ENCODE measurements at places on chromosomes 16 and 17.

GRCh38 chr16:499924-500323 is 27.6 kb upstream of the CAPN15 start:
- H3K4me1 ChIP-seq, result no peaks in the 10 kb centered on the region
- H3K27me3 ChIP-seq, result no peaks in the 10 kb centered on the region
- no peak overlapping the region for H3K4me3 ChIP-seq
- DNase-seq, result no peak
- no peak overlapping the region for H3K27ac ChIP-seq
- H3K36me3 ChIP-seq, result peaks cover 7% of the 10 kb centered on the region

DNA sequence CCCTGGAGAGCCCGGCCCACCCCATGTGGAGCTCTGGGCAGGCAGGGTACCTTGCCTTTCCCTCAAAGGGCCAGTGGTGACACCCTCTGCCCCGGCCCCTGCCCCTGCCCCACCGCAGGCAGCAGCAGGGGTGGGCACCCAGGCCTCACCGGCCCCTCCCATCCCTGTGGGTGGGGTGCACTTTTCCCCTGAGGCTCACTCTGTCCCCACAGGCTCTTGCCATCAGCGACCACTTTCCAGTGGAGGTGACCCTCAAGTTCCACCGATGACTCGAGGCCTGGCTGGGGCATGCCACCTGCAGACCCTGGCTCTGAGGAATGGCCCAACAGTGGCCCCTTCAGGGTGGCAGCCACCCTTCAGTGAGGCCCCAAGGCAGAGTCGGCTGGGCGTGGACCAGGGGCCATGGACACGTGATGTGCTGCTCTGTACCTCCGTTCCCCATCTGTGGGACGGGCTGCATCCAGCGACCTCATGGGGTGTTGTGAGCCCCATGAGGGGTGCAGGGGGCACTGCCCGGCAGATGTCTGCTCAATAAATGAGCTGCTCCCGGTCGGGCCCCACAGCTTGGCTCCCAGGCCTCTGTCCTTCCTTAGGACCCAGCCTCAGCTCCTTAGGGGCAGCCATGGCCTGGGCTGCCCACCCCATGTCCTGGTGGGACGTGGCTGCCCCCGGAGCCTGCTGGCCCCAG is 2.0 kb downstream of the DNASE1L2 start:
- H3K27ac ChIP-seq, result no peak overlapping the region
- no peaks in the 10 kb centered on the region for H3K4me1 ChIP-seq
- no peak for DNase-seq

DNA sequence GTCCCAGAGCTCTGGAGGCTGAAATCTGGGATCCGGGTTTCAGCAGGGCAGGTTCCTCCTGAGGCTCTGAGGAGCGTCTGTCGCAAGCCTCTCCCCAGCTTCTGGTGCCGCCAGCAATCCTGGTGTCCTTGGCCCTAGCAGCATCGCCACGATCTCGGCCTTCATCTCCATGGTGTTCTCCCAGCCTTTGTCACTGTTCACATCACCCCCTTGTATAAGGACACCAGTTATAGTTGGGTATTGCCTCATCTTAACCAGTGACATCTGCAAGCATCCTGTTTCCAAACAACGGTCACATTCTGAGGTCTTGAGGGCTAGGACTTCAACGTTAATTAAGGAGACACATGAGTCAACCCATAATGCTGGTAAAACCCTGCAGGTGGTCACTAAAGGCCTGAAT is 2.8 kb upstream of the PPP1R27 start:
- no peak overlapping the region for H3K27ac ChIP-seq
- peaks cover 2% of the 10 kb centered on the region for H3K4me1 ChIP-seq
- H3K27me3 ChIP-seq, result no peaks in the 10 kb centered on the region
- H3K4me3 ChIP-seq, result no peak overlapping the region
- no peak for DNase-seq
- no peaks in the 10 kb centered on the region for H3K36me3 ChIP-seq

GRCh38 chr16:57815987-57816745 is 13.9 kb upstream of the KIFC3 start:
- peaks cover 24% of the 10 kb centered on the region for H3K4me1 ChIP-seq
- DNase-seq, result peak; percentile 31
- H3K36me3 ChIP-seq, result no peaks in the 10 kb centered on the region
- no peak overlapping the region for H3K4me3 ChIP-seq
- peak overlapping the region; percentile 71 for H3K27ac ChIP-seq
- H3K27me3 ChIP-seq, result peaks cover 5% of the 10 kb centered on the region

- H3K27me3 ChIP-seq, result no peaks in the 10 kb centered on the region
- no peak for DNase-seq
Measured at GRCh38 chr16:81755915-81756614, 23.0 kb upstream of the PLCG2 start.

GRCh38 chr16:11139326-11140097 is 116.5 kb downstream of the SOCS1 start:
- no peaks in the 10 kb centered on the region for H3K27me3 ChIP-seq
- peaks cover 6% of the 10 kb centered on the region for H3K4me1 ChIP-seq
- DNase-seq, result no peak

DNA sequence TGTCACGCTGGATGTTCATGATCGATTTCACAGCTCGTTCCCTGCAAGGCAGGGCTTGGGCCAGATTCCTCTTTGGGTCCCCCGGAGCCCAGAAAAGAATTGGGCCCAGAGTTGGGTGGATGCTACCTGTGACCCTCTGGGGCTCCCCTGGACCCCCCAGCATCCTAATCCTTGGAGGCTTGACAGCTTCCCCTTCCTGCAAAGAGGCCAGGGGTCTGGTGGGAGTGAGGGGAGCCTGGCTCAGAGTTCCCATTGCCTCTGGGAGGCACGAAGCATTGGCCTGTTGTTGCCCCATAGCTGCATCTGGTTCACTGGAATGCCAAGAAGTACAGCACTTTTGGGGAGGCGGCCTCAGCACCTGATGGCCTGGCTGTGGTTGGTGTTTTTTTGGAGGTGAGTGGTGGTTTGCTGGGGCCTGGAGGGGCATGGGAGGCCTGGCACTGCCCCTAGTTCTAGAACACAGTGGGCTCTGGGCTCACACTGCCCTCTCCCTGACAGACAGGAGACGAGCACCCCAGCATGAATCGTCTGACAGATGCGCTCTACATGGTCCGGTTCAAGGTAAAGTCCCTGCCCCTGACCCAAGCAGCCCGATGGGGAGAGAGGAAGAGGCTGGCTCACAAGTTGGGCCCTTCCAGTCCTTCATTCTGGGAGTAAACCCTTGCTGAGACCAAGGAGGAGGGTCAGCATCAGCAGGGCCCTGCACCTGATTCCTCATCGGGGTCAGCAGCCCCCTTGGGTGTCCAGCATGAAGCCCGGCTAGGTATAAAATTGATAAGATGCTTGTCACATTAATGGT is 7.2 kb downstream of the CA7 start:
- no peaks in the 10 kb centered on the region for H3K4me1 ChIP-seq
- H3K27ac ChIP-seq, result no peak overlapping the region
- H3K36me3 ChIP-seq, result no peaks in the 10 kb centered on the region
- no peak for DNase-seq
- H3K27me3 ChIP-seq, result peaks cover 35% of the 10 kb centered on the region
- no peak overlapping the region for H3K4me3 ChIP-seq

GRCh38 chr17:40724656-40725055 is 21.1 kb upstream of the KRT24 start:
- no peak overlapping the region for H3K27ac ChIP-seq
- no peak for DNase-seq
- no peaks in the 10 kb centered on the region for H3K4me1 ChIP-seq
- H3K36me3 ChIP-seq, result no peaks in the 10 kb centered on the region

DNA sequence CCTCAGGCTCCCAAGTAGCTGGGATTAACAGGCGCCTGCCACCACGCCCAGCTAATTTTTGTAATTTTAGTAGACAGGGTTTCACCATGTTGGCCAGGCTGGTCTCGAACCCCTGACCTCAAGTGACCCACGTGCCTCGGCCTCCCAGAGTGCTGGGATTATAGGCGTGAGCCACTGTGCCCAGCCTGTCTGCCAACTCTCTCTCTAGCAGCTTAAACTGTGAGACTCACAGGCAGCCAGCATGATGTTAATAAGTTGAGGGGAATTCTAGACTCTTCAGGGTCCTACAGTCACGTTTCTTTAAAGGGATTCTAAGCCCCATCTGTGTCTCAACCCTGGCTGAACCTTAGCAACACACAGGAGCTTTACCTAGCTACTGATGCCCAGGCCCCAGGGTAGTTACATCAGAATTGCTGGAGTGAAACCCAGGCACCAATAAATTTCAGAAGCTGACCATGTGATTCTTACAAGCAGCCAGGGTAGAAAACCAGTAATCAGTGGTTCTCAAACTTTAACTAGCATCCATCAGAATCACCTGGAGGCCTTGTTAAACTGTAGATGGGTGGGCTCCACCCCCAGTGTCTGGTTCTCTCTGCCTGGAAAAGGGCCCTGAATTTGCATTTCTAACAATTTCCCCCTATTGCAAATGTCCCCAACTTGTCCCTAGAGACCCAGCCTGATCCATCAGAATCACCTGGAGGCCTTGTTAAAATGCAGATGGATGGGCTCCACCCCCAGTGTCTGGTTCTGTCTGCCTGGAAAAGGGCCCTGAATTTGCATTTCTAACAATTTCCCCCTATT is 30.7 kb downstream of the GPRC5B start:
- H3K27me3 ChIP-seq, result no peaks in the 10 kb centered on the region
- no peak for DNase-seq
- no peak overlapping the region for H3K4me3 ChIP-seq
- peaks cover 3% of the 10 kb centered on the region for H3K4me1 ChIP-seq
- H3K27ac ChIP-seq, result no peak overlapping the region

GRCh38 chr16:87570938-87571867 is 31.1 kb upstream of the JPH3 start:
- H3K27ac ChIP-seq, result peak overlapping the region; percentile 73
- H3K27me3 ChIP-seq, result peaks cover 16% of the 10 kb centered on the region
- H3K36me3 ChIP-seq, result no peaks in the 10 kb centered on the region

DNA sequence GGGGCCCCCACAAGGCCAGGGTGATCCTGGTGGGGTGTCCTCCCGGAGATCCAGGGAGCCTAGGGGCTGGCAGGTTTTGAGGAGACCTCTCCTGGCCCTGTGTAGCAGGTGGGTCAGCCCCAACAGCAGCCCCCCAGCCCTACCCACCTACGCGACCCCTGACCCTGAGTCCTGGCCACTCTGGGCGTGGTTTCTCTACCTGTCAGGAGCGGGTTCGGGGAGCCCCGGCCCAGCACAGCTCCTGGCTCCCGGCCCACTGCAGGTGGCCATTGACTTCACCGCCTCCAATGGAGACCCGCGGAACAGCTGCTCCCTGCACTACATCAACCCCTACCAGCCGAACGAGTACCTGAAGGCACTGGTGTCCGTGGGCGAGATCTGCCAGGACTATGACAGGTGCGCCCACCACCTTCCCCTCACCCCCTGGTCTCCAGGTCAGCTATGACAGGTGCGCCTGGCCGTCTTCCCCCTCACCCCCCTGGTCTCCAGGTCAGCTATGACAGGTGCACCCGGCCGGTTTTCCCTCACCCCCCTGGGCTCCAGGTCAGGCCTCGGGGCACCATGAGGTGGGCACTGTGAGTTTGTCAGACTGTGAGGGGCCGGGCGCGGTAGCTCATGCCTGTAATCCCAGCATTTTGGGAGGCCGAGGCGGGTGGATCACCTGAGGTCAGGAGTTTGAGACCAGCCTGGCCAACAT is 13.0 kb downstream of the CPNE7 start:
- no peaks in the 10 kb centered on the region for H3K4me1 ChIP-seq
- no peaks in the 10 kb centered on the region for H3K36me3 ChIP-seq
- H3K27me3 ChIP-seq, result no peaks in the 10 kb centered on the region
- H3K27ac ChIP-seq, result no peak overlapping the region
- DNase-seq, result no peak

Measured in progenitor cell of endocrine pancreas (in vitro differentiated cells).